GM04504 (cell line): ENCODE measurements at places on chromosomes 16 and 17.

GRCh38 chr17:67125417-67125816 is 81.1 kb downstream of the CACNG1 start:
- no peak for DNase-seq

DNA sequence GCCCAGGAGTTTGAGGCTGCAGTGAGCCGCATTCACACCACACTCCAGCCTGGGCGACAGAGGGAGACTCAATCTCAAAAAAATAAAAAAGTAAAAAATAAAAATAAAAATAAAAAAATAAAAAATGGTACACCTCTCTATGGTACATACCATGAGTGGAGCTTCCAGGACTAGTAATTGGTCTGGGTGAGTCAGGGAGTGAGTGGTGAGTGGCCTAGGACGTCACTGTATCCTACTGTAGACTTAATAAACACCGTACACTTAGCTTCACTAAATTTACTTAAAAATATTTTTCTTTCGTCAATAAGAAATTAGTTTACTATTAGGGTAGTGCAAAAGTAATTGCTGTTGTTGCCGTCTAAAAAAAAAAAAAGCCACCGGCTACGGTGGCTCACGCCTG is 9.0 kb downstream of the CDH5 start:
- DNase-seq: no peak

GRCh38 chr17:28744972-28745785 is 1.4 kb downstream of the TRAF4 start:
- DNase-seq: peak; percentile 12

DNA sequence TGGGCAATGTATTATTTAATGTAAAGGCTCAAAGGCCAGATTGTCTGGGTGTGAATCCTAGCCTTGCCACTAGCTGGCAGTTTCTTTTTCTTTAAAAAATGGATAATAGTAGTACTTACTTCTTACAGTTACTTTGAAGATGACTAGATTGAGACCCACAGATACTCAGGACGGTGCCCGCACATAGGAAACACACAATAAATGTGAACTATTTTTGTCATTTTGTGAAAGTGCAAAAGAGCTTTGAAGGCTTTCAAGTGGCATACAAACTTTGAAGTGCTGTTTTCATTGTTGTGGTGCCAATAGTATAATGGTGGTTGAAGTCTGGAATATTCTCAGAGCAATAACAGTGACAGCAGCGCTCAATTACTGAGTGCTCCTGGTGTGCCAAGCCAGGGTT is 63.6 kb downstream of the OTOA start:
- DNase-seq: no peak

DNA sequence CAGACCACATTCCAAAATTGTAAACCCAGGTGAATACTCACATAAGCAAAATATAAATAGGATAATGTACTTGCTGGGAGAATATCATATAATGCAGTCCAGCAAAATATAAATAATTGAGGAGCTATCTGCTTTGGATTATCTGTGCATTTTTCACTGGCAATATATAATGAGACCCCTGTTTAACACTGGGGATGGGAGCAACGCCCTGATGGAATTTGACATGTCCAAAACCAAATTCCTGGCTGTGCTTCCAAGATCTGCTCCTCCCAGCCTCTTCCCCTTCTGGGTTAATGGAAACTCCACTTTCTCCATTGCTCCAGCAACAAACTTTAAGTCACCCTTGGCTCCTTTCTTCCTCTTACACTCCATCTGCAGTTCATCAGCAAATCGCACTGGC is 35.5 kb upstream of the HLF start:
- no peak for DNase-seq

DNA sequence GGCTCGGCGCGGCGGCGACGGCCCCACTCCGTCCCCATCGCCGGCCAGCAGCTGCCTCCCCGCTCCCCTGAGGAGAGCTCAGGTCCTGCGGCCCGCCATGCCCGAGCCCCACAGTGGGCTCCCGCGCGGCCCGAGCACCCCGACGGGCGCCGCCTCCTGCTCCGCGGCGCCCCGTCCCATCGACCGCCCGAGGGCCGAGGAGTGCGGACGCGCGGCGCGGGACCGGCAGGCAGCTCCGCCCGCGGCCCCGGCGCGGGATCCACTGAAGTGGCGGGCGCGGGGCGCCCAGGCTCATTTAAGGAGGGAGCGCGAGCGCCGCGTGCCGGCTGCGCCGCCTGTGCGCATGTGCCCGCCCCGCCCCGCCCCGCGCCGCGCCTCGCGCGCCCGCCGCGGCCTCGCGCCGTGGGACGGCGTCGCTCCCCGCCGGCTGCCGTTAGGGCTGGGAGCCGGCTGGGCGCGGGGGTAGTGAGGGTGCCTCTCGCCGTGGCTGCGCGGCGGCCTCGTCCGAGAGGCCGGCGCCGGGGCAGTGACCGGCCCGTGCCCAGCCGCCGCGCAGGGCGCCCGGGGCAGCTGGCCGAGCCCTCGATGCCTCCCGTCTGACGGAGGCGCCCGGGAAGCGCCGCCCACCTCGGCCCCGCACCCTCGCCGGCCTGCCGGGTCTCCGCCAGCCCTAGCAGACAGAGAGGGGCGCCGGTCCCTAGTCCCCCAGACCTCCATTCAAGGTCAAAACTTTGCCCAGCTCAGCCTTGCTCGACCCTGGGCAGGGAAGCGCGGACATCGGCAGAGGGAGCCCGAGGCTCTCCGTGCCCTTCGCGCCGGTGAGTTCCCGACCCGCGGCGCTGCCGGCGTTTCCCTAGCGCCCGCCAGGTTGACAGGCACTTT is at the start of gene NETO2:
NETO2 (minus strand) TSS at position 269 of the 882 bp plus-strand sequence. CDS start 333 bp downstream, outside the sequence.
- DNase-seq: peak; percentile 13

DNA sequence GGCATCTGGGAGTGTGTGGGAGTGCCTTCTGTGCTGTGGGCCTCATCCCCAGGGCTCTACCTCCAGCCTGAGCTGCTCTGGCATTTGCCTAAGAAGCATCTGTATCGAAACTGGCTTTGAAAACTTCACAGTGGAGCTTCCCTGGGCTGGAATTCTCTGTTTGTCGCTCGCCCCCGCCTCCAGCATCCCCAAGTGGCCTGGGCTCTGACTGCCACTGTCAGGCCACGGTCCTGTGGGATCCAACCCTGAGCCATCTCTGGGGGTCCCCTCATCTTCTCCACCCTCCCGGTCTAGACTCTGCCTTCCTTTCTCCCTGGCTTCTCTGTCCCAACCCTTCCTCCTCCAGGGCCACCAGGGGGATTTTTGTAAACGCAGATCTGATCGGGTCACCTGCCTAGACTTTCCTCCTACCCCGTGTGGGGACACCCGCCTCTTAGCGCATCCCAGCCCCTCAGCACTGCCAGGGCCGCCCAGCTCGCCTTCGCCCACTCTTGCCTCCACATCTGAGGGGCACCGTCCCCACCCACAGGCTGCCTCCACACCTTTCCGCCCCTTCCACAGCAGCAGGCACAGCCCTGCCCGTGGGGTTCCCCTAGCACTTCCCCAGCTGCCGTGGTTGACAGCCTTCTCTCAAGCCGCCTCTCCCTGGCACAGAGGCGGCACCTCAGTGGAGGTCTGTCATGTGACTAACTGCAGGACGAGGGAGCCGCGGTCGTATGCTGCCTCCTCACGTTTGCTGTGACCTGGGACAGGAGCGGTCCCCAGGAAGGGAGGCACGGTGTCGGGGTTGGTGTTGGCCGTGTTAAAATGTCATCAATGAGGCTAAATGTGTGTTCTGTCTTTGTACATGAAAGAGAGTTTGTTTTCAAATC is 12.0 kb downstream of the TBC1D24 start:
- DNase-seq: no peak

GRCh38 chr17:42097691-42098631 is at the start of gene ZNF385C:
Gene ZNF385C (minus strand): TSS chr17:42098473. CDS start chr17:42063056, 35,417 bp downstream.
- DNase-seq: no peak

- peak; percentile 79 for DNase-seq
Observed at GRCh38 chr16:12539185-12539929, 264.3 kb downstream of the CPPED1 start.

GRCh38 chr17:4195306-4195705 is 52.3 kb downstream of the CYB5D2 start:
- peak; percentile 77 for DNase-seq

DNA sequence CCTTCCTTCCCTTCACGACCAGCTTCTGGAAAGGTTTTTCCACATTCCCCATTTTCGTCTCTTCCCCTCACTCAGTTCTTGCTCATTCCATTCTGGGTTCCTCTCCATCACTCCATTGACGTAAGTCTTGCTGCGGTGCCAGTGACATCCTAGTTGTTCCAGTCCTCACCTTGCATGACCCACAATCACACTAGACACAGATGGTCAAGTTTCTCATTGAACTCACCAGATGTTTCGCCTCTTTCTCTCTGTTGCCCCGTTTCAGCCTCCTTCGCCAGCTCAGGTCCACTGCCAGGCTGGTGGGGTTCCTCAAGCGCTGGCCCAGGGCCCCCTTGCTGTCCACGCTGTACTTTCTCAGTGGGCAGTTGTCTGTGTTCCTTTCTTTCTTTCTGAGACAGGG is 43.4 kb downstream of the CCDC42 start:
- no peak for DNase-seq

GRCh38 chr17:17416400-17417360 is 60.1 kb upstream of the MED9 start:
- peak; percentile 57 for DNase-seq

GRCh38 chr16:81576696-81577095 is 132.1 kb downstream of the CMIP start:
- no peak for DNase-seq

DNA sequence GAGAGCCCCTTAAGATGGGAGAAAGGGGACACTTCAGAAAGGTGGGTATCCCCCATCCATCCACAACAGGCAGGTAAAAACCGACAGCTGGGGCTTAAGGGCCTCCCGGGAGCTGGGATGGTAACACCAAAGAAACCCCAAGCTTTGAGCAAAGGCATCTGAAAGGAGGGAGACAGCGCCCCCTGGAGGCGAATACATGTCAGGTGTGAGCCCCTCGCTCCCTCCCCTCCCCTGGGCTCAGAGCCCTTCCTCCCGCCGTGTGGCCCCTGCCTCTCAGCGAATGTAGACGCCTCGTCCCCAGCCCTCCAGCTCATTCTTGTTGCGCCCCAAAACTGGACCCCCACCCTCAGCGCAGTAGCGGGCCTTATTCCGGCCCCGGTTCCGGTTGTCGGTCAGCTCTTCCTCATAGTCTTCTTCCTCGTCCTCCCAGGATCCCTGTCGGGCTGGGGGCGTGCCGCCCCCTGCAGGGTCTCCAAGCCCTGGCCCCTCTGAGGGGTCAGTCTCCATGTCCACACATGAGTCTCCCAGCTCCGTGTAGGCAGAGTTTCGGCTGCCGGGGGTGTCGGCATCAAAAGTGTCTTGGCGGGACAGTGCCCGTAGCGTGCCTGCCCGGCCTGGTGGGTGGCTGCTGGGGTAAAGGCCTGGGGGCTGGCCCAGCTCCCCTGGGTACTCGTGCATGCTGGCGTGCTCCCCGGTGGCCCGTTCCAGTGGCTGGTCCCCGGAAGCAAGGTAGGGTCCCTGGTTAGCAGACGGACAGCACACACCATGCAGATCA is 9.1 kb upstream of the ARL5C start:
- DNase-seq: no peak

GRCh38 chr17:50080827-50081226 is 14.3 kb upstream of the PDK2 start:
- no peak for DNase-seq

DNA sequence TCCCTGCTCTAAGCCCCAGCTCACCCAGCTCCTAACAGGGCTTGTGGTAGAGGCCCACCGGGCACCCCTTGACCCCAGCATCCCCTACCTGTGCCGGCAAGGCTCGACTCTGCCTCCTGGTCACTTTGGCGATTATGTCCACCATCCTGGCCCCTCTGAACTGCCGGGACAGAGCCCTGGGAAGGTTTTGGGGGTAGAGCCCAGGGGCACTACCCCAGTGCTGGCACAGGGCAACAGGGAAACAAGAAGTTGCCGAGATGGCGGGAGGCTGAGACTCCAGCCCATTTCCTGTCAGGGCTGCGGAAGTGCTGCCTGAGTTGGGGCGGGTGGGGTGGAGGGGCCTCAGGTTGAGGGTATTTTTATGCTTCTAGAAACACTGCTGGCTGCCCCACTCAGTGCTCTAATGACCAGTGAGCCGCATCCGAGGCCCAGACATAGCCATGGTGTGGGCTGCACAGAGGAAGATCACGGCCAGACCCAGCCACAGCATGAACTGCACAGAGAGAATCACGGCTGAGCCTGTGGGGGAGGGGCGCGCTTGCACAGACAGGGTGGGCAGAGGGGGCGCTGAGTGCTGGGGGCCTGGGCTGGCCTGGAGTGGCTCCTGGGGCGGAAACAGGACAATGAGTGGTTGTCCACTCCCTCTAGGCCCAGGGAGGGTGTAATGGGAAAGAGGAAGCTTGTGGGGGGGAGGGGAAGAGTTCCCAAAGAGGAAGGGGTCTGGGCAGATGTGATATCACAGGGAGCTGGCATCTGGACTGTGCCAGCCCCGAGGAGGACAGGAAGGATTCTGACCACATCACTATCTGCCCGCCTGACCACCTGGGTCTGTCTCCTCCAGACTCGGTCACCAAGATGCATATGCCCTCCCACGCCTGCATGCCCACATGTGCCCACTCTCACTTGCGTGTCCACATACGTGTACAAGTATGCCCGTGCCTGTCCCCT is 22.3 kb downstream of the ARHGAP27 start:
- DNase-seq: no peak

GRCh38 chr17:47222047-47222446 is 12.9 kb downstream of the MYL4 start:
- DNase-seq: no peak

- DNase-seq: no peak
Observed at GRCh38 chr16:19177111-19177739, 9.2 kb downstream of the SYT17 start.

DNA sequence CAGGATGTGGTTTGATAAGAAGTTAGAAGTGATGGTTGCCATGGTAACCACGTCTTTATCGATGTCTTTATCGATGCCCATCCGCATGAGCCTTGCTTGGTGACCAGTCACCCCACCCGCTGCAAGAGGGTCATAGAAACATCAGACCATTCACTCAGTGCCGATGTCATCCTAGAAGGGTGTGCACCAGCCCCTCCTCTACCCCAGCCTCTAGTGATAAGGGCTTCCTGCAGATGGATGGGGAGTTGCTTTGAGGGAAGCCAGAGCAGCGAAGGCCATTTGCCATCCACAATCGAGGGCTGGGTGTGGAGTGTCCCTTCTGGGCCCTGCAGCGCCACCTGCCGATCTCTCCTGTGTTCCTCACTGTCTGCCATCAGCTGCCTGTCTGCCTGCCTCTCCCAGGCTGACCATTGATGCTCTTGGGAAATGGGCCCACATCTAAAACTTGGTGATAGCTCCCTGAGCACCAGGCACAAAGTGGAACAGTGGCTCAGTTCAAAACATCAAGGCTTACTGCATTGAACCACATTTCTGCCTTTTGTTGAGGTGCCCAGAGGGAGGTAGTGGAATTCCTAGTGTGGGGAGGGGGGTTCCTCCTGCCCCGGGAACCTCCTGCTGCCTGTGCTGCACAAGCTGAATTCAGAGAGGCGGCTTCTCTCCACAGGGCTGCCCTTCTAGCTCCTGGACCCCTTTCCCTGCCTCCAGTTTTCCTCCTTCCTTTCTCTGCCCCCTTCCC is 8.9 kb downstream of the CALB2 start:
- DNase-seq: no peak

GRCh38 chr17:180381-181244 is 837 bp downstream of the DOC2B start:
- no peak for DNase-seq

- DNase-seq: no peak
Observed at GRCh38 chr16:11094075-11094856, 149.9 kb downstream of the CLEC16A start.

GRCh38 chr17:14448818-14449217 is 147.9 kb downstream of the HS3ST3B1 start:
- DNase-seq: no peak

GRCh38 chr17:47730681-47731080 is 2.4 kb upstream of the TBX21 start:
- DNase-seq: no peak

- DNase-seq: no peak
Observed at GRCh38 chr16:30659507-30660423, 1.5 kb downstream of the FBRS start.
